ENCODE measurements at places on chromosomes 5 and 9.
A peak's percentile ranks its signal among the peaks of the same experiment; 100 is the strongest.

DNA sequence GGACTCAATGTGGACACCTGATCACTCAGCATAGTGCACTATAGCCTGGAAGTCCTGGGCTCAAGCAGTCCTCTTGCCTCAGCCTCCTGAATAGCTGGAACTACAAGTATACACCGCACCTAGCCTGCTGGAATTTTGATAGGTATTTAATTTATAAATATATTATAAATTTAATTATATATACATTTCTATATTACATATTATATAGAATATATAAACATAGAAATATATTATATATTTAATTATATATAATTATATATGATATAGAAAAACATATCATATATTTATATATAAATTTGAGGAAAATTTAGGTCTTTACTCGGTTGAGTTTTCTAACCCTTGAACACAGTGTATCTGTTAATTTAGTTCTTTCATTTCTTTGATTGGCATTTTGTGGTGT is 15.2 kb upstream of the PSIP1 start:
- DNase-seq: no peak

- DNase-seq: no peak
These were observed 78.4 kb upstream of the TMEM252 start for GRCh38 chr9:68619072-68619471.

DNA sequence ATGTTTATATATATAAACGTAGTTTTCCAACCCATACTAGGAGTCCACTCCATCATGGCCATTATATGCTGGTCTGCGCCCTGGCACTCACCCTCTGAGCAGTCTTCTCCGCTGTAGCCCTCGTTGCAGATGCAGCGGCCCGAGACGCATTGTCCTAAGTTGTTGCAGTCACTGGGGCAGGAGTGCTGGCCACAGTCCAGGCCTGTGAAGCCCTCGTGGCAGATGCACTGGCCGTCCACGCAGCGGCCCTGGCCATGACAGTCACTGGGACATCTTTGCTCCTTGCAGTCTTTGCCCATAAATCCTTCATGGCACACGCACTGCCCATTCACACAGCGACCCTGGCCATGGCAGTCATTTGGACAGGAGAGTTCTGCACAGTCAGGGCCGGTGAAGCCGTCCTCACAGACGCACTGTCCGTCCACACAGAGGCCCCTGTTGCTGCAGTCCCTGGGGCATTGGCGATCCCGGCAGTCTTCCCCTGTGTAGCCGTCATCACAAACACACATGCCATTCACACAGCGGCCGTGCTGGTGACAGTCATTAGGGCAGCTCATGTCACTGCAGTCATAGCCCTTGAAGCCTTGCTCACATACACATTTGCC is 32.1 kb downstream of the TNC start:
- DNase-seq: no peak

DNA sequence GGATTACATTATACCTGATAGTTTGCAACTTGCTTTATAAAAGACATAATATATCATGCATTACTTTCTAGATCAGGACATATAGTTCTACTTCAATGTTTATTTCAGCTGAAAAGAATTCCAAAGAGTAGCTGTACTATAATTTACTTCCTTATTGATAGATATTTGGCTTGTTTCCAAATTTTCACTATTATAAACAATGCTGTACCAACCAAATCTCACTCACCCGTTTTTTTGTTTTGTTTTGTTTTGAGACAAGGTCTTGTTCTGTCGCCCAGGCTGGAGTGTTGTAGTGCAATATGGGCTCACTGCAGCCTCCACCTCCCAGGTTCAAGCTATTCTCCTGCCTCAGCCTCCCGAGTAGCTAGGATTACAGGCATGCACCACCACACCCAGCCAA is 132.7 kb downstream of the GNAQ start:
- no peak for DNase-seq

DNA sequence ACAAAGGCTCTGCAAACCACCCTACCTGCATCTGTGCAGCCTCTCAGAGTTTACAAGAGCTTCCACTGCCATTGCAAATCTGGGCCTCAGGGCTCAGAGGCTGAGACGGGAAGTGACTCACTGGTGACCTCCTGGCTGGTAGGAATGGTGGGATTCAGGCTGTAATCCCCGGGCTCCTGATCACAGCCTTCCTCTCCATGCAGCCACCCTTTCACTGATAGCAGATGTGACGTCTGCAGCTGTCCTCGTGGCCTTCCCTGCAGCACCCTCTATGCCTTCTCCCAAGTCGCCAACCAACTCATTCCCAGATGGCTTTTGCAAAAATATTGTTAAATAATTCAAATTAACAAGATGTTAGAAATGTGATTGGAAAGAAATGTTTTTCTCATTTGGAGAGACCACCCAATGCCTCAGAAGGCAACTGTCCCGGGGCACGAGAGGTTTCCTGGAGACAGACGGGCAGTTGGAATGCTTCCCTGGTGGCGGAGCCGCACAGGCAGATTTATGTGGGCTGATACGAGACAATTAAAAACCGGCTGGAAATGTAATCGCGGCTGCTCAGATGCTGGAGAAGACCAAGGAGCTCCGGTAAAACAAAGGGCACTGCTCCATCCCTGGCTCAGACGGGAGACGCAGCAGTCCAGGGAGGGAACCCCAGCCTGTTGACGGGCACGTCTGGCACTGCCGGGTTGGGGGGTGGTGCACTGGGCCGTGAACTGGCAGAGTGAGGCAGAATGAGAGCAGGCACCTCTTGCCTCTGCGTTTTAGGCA is 34.4 kb upstream of the SLC25A51 start:
- DNase-seq: peak; percentile 75

DNA sequence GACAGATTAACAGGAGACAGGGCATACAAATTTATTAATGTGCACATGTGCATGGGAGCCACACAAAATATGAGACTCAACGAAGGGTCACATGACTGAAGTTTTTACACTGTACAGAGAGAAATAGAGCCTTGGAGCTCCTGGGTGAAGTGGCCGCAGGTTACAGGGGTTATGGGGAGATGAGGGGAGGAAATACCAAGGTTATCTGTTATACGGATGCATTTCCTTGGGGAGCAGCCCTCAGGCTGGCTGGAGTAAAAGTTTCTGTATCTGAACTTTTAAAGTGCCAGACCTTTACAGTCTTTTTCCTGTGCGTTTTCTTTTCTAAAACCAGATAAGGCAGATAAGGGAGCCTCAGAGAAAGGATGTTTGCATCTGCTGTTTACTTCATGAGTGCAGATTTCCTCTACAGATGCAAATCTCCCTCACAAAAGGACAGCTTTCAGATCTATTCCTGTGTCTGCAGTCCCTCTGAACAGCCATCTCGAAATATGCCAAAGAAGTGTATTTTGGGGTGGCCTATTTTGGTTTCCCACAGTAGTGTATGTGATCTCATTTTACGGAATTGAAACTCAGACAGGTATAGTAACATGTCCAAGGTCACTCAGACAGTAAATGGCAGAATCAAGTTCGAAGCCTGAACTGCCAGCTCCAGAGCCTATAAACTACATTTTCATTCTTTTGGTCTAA is 139.3 kb upstream of the FBXL17 start:
- no peak for DNase-seq

GRCh38 chr5:106727071-106727470 is 943.7 kb downstream of the EFNA5 start:
- DNase-seq: no peak

DNA sequence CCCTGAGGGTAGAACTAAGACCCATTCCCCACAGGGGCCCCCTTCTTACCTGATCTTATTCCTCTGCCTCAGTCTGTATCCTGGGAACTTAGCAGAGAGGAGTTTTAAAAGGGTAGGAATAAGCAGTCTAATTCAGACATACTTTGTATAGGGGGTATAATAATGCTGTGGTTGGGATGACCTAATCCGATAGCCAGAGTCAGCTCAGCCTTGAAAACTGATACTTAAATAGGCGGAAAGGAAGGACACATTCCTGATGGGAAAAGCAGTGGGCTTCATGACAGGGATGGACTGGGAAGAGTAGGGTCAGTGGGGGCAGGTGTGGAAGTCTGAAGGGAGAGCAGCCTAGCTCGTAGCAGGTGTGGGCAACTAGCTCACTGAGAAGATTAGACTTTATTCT is 52.2 kb upstream of the TESK1 start:
- peak; percentile 15 for DNase-seq

DNA sequence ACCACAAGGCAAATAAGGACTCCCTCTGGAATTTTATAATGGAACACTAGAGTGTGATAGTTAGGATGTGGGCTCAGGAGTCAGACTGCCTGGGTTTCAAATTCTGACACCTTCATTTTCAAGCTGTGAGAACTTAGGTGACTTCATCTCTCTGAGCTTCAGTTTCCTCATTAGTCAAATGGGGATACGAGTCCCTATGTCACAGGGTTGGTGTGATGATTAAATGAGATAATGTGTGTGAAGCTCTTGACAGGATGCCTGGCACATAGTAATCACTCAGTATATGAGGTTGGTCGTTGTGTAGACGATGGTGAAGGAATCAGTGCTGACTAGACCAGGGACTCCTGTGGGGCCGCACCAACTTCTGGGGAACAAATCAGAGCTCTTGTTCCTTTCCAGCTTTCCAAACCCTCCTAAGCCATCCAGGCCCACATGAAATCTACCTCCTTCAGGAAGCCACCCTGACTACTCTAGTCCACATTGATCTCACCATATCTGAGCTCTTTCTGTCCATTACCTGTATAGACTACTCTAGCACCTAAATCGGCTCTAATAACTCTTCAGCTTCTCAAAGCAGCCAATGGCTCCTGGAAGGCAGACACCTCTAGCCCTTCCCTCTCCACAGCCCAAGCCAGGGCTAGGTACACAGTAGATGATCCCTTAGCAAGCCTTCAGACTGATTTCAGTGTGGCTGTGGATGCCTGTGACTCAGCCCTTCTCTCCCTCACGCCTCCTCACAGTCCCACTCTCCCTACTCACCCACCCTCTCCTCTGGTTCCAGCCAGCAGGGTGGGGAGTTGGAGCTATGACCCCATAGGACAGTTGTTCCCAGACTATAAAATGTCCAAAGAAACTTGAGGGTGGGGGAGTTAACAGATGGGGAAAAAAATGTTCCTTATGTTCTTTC is 2.5 kb upstream of the TCF7 start:
- DNase-seq: peak; percentile 45

DNA sequence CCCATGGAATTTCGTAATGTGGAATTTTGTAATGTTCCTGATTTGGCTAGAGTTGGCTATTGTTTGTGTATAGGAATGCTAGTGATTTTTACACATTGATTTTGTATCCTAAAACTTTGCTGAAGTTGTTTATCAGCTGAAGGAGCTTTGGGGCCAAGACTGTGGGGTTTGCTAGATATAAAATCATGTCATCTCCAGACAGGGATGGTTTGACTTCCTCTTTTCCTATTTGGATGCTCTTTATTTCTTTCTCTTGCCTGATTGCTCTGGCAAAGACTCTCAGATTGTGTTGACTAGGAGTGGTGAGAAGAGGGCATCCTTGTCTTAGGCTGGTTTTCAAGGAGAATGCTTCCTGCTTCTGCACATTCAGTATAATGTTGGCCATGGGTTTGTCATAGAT is 91.0 kb downstream of the NNT start:
- DNase-seq: no peak

- no peak for DNase-seq
These were observed 274.3 kb downstream of the ADAMTSL1 start for GRCh38 chr9:18748251-18748701.

- no peak for DNase-seq
These were observed 1237.8 kb upstream of the ACO1 start for GRCh38 chr9:31146485-31147166.

DNA sequence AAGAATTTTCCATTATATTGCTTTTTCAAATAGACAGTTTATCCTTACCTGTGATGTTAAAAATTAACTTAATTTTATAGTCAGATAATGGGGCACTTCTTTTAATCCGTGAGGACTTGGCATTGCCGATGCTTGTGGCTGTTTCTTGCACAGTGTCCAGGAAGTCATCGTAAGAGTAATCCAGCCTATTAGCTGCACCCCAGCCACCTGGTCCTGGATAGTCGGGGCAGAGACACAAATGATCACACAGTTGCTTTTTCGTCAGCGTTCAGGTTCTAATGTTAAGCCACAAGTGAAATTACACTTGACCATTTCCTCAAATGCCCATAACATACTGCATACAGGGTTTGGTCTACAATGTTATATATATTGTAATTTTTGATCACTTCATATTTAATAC is 107.4 kb downstream of the SVEP1 start:
- no peak for DNase-seq

DNA sequence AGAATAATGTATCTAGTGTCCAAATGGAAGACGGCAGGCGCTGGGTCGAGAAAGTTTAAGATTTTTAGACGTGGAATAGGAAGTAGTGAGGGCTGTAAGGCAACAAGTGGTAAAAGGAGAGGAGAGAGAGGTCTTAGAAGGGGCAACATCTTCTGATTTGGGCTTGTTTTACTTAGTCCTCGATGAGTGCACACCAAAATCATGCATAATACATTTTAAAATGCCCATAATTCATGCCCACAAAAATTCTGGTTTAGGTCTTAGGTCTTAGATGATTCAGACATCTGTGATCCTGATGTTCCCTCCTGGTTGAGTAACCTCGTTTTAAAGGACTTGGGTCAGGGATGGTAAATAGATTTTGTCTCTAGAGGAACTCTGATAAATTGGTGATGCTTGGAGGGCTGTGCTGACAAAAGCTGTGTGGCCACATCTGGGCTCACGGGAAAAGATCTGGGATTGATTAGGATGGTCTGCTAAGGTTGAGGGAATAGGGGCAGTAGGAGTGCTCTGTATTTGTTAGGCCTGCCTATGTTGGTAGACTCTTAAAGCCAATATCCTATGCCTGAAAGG is 476.3 kb downstream of the CCDC171 start:
- DNase-seq: peak; percentile 27

DNA sequence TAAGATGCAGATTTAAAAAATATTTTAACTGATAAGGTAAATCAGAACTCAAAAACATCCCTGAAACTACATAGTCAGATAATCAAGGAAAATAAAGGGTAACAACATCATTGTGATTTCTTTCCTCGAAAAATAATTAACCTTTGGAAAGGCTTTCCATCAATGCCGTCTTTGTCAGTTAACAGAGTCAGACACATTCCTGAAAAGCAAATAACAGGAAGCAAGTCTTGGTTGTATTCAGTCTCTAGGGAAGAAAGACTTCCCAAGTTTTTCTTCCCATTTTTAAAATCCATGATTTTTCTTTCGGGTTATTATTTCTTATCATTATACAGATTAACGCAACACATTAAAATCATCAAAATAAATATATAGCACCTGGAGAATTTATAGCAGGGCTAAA is 256.4 kb upstream of the CDH6 start:
- DNase-seq: peak; percentile 71

DNA sequence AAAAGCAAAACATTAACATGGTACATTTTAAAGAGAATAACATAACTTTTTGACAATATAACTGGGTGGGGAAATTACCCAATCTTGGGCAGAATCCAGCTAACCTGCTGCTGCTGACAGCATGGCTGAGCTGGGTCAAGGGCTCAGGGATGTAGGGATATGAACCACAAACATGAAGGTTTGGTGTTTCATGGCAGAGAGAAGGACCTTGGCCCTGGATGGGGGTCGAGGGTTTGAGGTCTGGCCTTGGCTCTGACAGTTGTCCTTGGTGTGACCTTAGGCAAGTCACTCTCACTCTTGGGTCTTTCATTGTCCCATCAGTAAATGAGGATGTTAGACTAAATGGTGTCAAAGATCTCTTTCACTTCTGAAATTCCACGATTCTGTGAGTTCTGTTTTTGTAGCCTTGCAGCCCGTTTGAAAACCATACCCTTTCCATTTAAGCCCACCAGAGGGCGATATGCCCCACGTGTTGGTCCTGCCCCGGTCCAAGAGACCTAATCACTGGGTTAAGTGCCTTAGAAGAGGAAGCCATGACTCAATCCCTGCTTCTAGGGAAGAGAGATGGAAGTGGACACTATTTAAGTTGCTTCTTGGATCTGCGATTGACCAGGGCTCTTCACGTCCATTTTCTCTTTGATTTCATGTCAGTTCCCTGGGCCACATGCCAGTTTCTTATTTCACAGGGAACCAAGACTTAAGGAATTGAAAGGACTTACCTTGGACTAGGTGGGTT is 56.8 kb upstream of the TEX48 start:
- peak; percentile 86 for DNase-seq
